Astrocyte of the spinal cord (primary cell): ENCODE measurements at places on chromosomes 5 and 9.

DNA sequence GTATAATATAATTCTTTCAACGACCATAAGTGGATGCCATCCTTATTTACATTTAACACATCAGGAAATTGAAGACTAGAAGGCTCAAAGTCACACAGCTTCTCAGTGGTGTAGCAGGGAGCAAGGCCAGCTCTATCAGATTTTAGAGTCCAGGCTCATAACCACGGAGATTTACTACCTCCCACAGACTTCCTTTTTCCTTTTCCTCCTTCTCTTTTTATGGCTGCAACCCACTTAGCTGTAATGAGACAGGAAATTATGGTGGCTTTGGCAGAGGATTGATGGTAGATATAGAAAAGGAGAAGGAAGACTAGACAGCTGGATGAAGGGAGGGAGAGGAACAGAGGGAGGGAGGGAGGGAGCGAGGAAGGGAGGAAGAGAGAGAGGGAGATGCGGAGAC, 47.4 kb downstream of the SPEF2 start:
- DNase-seq: no peak

DNA sequence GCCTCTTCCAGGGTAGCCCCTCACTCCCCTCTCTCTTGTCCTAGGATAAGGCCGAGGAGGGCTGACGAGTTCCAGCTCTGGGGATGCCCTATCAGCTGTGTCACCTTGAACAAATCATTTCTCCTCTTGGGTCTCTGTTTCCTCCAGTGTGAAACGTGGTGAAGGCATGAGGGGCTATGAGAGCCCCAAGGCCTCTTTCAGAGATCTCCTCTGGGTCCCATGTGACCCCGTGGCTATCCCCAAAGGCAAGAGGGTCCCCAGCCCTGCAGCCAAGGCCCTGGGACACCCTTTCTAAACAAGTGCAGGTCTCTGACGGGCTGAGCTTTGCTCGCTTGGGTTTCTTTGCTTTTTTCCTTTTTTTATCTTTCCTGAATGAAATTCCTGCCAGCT, 25.5 kb upstream of the SPTLC1 start:
- no peak for DNase-seq

DNA sequence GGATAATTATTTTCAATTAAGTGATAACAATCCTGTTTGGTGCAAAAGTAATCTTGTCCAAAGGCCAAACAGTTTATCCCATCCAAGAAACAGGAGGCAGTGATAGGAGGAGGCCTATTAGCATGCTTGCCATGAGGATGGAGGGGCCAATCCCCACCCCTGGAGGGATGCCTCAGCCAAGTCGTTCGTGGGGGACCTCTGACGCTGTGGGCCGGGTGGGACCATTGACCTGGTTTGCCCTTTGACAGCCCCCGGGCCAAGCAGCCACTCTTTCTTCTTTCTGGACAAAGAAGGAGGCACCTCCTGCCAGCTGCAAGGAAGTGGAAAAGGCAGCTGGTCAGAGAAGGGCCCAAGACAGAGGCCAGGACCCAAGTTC, 39.5 kb upstream of the GRHPR start:
- DNase-seq: no peak

- peak; percentile 56 for DNase-seq
These were observed 118.4 kb downstream of the GDNF start for GRCh38 chr5:37721447-37721871.

GRCh38 chr5:43533646-43534045, 18.7 kb upstream of the C5orf34 start:
- DNase-seq: no peak

DNA sequence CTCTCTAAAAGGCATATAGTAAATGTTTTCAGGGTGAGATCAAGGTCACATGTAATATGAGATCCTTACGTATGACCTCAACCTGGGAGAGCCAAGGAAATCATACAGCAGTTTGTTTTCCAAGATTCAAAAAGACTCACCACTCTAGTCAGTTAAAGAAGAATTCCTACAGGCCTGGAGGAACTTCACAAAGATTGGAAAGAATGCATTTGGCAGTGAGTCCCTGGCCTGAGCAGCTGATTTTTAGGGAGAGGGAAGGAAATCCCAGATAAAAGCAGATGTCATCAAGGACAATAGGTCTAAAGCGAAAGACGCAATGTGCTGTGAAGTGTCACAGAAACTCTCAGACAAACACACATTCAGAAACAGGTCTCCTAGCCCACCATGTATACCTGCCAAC, 424.0 kb upstream of the ZNF462 start:
- DNase-seq: peak; percentile 17

GRCh38 chr5:66724349-66725139, 128.4 kb downstream of the MAST4 start:
- DNase-seq: peak; percentile 7

DNA sequence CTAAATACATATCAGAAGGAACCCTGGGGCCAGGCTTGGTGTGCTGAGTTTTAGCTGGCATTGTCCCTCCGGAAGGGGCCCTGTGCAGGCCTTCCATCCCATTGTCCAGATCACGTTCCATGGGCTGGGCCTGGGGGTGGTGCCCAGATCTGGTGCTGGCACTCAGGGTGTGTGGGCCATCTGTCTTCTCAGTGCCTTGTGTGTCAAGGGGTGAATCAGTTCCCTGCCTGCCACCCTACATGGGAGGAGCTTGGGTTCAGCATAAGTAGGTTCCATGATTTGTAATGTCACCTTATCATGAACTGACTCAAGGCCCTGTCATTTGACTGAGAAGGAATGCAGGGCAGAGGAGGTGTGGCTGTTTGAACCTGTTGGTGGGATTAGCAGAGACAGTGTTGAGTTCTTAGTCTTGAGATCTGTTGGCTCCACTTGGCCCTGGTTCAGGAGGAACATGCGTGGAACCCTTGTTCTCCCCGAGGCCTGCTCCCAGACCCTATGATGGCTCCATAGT, 176.8 kb downstream of the MACROH2A1 start:
- DNase-seq: no peak

- no peak for DNase-seq
These were observed 282.4 kb upstream of the RPS23 start for GRCh38 chr5:82560561-82560960.

- peak; percentile 95 for DNase-seq
These were observed 91.2 kb upstream of the CHD1 start for GRCh38 chr5:99019812-99020697.

DNA sequence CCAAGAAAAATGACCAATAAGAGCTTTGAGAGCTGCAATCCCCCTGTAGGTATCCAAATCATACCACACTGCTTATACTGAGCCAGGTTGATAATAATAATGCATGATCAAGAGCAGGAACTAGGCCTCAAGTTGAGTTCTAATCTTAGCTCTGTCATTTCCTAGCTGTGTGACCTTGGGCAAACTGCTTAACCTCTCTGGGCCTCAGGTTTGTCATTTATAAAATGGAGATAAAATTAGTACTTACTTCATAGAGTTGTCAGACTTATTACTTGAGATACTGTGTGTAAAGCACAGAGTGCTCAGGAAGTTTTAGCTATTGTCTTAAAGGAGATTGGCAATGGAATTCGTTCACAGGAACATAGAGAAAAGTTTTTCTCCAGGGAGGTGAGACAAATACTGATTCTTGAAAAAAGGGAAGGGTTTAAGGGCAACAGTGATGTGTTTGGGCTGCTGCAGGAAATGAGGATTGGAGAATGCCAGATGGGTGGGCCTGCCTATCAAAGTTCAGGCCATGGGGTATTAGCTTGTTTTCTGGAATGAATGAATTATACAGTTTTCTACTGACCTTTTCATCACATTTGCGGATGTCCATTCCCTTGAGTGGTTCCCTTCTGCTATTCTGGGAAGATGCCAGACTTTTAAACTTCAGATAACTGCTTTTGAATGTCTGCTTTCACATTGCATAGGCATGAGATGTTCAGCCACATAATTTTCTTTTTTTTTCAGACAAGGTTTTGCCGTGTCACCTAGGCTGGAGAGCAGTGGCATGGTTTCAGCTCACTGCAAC, 10.2 kb upstream of the ATP6V0E1 start:
- peak; percentile 45 for DNase-seq

GRCh38 chr5:126066836-126067235, 356.4 kb upstream of the GRAMD2B start:
- DNase-seq: no peak

- no peak for DNase-seq
These were observed 60.2 kb downstream of the SPOCK1 start for GRCh38 chr5:137438932-137439331.

GRCh38 chr9:80144406-80144805, 572.6 kb downstream of the TLE4 start:
- peak; percentile 11 for DNase-seq

GRCh38 chr5:68924481-68925145, 169.2 kb upstream of the SLC30A5 start:
- DNase-seq: peak; percentile 46

DNA sequence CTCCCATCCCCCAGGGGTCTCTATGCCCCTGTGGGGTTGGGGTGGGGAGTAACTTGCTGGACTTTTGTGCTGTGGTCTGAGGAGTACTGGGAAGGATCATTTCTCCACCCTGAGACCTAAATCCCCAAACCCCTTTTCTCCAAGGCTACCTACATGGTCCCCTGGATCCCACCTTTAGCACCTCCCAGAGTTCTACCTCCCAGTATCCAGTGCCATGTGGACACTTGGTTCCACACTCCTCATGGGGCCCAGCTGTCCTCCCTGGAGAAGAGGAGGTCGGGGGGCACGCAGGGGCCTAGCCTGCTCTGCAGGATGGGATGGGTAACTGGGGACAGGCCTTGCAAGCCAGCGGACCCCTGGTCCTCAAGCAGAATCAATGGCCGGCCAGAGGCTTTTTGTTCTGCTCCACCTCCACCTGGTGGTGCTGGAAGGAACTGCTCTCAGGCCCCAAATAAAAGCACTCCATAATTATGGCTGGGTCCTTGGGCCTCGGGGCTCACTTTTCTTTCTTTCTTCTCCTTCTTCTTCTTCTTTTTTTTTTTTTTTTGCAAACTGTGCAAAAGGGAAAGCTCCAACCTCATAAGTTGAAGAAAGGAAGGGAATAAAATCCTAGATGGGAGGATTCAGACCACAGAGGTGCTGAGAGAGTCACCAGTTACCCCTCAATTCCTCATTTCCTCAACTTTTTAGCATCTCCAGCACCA, 68.4 kb downstream of the PSD2 start:
- peak; percentile 45 for DNase-seq
